ENCODE measurements at places on chromosomes 12 and 14.

DNA sequence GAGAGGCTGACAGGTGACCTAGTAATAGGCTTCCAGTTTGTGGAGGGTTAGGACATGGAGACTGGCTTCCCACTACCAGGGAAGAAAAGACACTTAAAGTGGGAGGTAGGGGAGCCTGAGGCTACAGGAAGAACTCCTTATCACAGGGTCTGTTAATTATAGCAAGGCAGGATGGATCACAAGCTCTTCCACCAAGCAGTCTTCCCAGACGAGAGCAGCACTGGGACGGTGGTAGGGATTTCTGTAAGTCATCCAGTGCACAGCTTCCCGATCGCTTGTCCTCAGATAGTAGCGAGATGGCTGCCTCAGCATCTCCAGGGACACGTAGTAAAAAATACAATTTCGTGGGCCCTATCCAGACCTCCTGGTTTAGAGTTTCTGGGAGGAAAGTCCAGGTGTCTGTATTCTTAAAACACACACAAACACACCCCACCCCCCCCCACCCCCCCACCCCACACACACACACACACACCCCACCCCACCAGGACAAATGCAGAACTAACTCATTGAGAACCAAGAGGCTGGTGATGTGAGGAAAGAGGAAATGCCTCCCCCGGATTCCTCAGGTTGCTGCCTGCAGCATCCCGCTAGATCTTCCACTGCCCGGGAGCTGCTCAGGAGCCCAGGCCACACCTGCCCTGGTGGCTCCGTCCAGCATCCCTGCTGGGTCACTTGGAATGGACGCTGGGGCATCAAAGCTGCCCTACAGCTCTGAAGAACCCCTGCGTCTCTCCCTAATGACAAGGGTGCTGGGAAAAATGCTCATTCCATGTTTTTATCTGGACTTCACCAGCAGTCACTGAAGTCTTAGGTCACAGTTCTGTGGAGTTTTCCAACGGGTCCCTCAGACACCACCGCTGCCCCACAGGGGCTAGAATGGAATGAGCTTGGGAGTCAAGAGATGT is 307.2 kb downstream of the CACNA1C start:
- H3K27ac ChIP-seq, result peak overlapping the region; percentile 68
- no peaks in the 10 kb centered on the region for H3K27me3 ChIP-seq
- H3K36me3 ChIP-seq, result no peaks in the 10 kb centered on the region
- H3K4me1 ChIP-seq, result no peaks in the 10 kb centered on the region

GRCh38 chr12:91432089-91432488 is 249.5 kb upstream of the DCN start:
- no peaks in the 10 kb centered on the region for H3K36me3 ChIP-seq
- no peak overlapping the region for H3K27ac ChIP-seq
- no peak for DNase-seq

DNA sequence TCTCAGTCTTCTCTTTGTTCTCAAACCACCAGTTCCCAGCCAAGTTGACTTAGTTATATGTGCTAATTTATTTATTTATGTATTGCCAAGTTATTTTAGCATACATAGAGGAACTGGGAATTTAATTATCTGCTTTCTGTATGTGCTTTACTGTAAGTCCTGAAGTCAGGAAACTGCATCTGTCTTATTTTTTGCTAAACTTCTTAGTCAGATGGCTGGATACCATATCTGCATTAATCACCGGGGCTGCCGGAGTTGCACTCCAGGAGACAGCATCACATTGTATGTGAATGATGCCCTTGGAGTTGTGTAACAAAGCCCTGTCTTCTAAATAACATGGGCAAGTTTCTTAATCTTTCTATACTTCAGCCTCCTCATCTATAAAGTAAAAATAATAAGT is 96.2 kb downstream of the MON2 start:
- H3K27me3 ChIP-seq, result no peaks in the 10 kb centered on the region
- H3K27ac ChIP-seq, result no peak overlapping the region
- peaks cover 23% of the 10 kb centered on the region for H3K36me3 ChIP-seq

DNA sequence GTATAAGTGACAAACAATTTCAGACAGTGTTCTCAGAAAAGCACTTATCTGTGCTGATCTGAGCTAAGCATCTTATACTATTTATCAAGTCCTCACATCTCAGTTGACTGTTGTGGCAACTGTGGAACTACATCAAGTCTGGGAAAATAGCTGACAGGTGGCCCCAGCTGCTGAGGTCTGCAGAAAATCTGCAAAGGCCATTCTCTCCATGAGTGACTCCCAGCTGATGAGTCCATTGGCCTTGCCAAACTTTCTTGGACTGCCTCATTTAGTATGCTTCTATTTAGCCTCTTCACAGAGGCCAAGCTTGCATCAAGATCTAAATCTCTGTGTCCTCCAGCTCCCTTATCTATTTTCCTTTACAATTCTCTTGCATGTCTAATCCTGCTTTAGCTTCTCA is 174.5 kb upstream of the RBM19 start:
- no peak for DNase-seq
- no peaks in the 10 kb centered on the region for H3K36me3 ChIP-seq

DNA sequence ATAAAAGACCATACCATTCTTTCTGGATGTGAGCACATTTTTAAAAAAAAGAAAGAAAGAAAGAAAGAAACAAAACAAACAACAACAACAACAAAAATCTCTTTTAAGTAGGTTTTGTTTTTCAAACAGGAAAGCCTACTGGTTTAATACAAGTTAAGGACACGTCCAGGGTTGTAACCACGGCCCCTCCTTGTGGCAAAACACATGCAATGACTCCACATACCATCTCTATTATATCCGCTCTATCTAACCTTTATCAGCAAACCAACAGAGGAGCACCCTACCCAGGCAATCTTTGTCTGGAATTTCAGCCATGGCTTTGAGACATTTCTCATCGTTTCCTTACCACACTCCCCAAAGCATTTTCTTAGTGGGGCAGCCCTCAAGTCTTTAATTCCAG is 360.5 kb upstream of the TMPO start:
- no peaks in the 10 kb centered on the region for H3K27me3 ChIP-seq
- H3K36me3 ChIP-seq, result no peaks in the 10 kb centered on the region
- H3K4me1 ChIP-seq, result no peaks in the 10 kb centered on the region

DNA sequence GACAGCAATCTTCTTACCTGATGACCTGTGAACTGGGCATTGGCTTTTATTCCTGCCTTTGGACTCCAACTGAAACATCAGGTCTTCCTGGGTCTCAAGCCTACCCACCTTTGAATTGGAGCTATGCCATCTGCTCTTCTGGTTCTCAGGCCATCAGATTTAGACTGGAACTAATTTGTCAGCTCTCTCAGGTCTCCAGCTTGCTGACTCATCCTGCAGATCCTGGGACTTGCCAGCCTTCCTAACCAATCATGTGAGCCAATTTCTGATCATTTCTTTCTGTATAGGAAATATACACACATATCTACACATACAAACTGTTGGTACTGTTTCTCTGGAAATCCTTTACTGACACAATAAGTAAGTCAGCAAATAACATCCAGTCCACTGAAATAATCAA is 65.3 kb upstream of the TSPAN8 start:
- no peak overlapping the region for H3K27ac ChIP-seq
- no peaks in the 10 kb centered on the region for H3K36me3 ChIP-seq
- no peak for DNase-seq

DNA sequence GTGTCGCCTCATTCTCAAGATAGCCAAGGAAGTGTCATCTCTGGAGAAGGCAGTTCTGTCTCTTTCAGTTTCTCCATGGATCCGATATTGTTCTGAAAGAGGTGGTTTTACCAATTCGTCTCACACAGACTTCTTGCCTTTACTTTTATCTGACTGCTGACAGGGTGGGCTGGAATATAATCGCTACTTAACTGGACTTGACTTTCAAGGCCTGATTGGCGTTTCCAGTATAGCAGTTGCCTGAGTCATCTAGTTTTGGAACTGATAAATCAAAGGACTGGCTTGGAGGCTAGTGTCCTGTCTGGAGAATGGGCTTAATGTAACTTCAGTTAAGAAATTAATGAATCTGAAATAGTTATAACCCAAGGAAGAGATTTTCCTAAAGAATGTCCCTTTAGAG is 21.6 kb downstream of the PRKCH start:
- no peaks in the 10 kb centered on the region for H3K36me3 ChIP-seq
- H3K27ac ChIP-seq, result peak overlapping the region; percentile 80
- H3K4me1 ChIP-seq, result no peaks in the 10 kb centered on the region
- H3K27me3 ChIP-seq, result no peaks in the 10 kb centered on the region
- no peak for DNase-seq

GRCh38 chr14:64089920-64090319 is 204.3 kb downstream of the ESR2 start:
- H3K4me3 ChIP-seq, result no peak overlapping the region
- no peak overlapping the region for H3K27ac ChIP-seq
- no peaks in the 10 kb centered on the region for H3K4me1 ChIP-seq
- H3K36me3 ChIP-seq, result no peaks in the 10 kb centered on the region
- DNase-seq, result no peak

DNA sequence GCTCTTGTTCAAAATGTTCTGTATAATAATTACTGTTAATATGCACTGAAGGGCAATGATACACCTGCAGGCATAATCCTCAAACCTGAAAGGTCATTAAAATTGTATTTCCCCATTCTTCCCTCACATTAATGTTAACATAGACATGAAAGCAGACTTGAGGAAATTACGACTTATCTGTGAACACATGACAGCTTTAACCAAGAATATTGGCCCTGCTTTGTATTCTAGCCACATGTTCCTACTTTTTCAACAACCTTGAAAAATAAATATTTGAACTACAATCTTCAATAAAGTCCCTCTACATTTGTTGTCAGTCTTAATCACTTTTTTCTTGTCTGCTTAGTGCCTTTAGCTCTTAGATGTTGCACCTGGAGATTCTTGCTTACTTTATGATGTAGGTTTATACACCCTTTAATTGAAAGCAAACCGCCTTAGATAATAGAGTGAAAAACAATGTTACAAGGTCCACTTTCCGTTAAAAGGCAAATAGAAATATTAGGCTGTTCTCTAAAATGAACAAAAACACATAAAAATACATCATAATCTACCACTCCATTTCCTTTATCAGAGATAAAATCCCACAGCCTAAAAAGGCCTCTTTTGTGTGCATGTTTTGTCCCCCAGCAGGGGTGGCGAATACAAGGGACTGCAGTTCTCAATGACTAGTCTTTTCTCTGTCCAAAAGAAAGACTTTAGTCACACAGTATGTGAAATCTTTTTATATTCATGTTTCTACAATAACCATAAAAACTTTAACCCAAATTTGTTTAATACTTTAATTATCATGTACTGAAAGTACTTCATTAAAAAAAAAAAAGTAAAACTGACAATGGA is 55.9 kb downstream of the ZFC3H1 start:
- no peaks in the 10 kb centered on the region for H3K4me1 ChIP-seq
- no peaks in the 10 kb centered on the region for H3K36me3 ChIP-seq
- no peaks in the 10 kb centered on the region for H3K27me3 ChIP-seq
- no peak overlapping the region for H3K27ac ChIP-seq

DNA sequence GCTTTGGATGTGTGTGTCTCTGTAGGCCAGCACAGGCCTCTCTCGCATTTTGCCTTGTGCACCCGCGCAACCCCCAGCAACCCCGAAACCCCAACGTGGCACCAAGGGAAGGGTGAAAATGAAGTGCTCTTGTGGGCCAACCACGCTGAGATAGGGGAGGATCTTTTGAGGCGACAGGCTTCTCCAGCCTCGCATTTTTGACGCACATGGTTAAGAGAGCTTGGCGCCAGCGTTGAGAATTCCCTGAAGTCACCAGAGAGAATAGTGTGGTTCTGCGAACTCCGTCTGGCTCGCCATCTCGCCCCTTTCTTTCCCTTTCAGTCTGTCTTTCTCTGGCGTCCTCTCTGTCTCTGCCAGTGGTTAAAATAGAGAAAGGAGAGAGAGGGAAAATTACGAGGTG is 1.9 kb upstream of the TBX3 start:
- H3K4me1 ChIP-seq, result no peaks in the 10 kb centered on the region
- H3K27ac ChIP-seq, result peak overlapping the region; percentile 93
- H3K4me3 ChIP-seq, result no peak overlapping the region
- H3K27me3 ChIP-seq, result peaks cover 12% of the 10 kb centered on the region

- no peaks in the 10 kb centered on the region for H3K36me3 ChIP-seq
- no peak overlapping the region for H3K27ac ChIP-seq
- no peak overlapping the region for H3K4me3 ChIP-seq
- H3K27me3 ChIP-seq, result no peaks in the 10 kb centered on the region
- H3K4me1 ChIP-seq, result no peaks in the 10 kb centered on the region
These were observed 163.7 kb upstream of the IGF1 start for GRCh38 chr12:102643879-102644575.

- no peak overlapping the region for H3K4me3 ChIP-seq
- H3K36me3 ChIP-seq, result no peaks in the 10 kb centered on the region
- DNase-seq, result no peak
- H3K27me3 ChIP-seq, result no peaks in the 10 kb centered on the region
- H3K4me1 ChIP-seq, result peaks cover 59% of the 10 kb centered on the region
These were observed 429.1 kb downstream of the RAD51B start for GRCh38 chr14:68248481-68249255.

DNA sequence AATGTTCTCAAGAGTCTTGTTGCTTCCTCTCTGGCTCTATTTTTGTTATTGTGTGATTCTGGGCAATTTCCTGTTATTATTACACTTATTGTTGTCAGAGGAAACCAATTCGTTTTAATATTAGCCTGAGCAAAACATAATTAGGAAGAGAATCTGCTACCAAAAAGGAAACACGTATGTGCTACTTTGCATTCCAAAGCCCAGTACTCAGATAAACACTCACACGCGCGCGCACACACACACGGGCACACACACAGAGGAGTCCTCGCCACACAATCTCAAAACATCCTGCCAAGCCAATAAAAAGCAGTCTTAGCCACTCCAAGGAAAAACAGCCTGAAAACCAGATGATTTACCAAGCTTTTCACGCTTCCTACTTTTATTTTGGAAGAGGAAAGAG is 400.7 kb downstream of the NUAK1 start:
- H3K27me3 ChIP-seq, result no peaks in the 10 kb centered on the region
- no peak overlapping the region for H3K4me3 ChIP-seq
- H3K27ac ChIP-seq, result peak overlapping the region; percentile 39
- no peaks in the 10 kb centered on the region for H3K36me3 ChIP-seq
- no peak for DNase-seq

DNA sequence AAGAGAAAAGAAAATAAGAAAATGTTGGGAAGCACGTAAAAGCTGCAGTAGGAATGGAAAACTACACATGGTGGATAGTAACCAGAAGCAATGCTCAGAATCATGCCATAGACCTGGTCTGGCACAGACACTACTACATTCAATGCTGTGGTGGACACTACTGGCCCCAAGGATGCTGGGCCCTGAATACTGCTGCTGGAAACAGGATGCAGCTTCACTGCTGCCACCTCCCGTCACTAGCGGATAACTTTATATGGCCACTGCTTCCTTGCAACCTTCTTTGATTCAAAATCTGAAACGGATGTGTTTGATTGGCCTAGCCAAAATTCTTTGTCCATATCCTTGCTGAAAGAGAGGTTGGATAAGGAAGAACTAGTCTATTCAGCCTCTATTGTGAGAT is 30.7 kb downstream of the ADCY6 start:
- no peak overlapping the region for H3K4me3 ChIP-seq
- H3K27ac ChIP-seq, result no peak overlapping the region
- no peaks in the 10 kb centered on the region for H3K27me3 ChIP-seq
- DNase-seq, result no peak
- H3K4me1 ChIP-seq, result no peaks in the 10 kb centered on the region

All from breast epithelium (tissue), 4 donors.